ENCODE measurements at places on chromosomes 11 and 22. TPM values are rescaled to one million over a fixed set of nuclear protein-coding genes. Genes with fewer than 3 reads are reported as not detected.
A peak's percentile ranks its signal among the peaks of the same experiment; 100 is the strongest.

GRCh38 chr11:44600839-44601383 is 35.4 kb downstream of the CD82 start:
- peak; percentile 77 for DNase-seq

DNA sequence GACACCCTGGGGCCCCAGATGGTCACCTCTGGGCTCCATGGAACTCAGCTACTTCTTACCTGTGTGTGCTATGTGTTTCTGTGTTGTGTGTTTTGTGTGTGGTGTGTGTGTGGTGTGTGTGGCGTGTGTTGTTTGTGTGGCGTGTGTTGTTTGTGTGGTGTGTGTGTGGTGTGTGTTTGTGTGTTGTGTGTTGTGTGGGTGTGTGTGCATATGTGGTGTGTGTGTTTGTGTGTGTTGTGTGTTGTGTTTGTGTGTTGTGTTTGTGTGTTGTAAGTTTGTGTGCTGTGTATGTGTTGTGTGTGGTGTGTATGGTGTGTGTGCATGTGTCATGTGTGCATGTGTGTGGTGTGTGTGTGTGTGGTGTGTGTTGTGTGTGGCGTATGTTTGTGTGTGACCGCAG is 3.8 kb upstream of the WNT7B start:
- DNase-seq: no peak

DNA sequence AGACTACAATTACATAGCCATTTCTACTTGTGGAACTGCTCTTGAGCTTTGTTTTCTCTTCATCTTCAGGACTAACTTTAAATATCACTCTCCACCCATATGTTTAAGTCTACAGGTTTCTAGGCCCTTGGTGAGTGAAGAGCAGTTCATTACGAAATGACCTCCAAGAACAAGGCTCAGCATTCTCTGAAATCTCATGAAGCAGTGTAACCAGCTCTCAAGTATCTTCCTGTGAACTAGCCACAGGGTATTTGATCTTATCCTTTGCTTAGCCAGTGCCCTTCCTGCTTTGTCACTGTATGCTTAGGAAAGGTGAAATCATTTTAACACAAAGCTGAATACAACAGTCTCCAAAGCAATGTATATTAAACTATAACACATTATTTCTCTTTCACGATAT is 20.4 kb upstream of the LYVE1 start:
- no peak for DNase-seq

- no peak for DNase-seq
Observed at GRCh38 chr22:39317084-39317774, 2.2 kb downstream of the RPL3 start.

DNA sequence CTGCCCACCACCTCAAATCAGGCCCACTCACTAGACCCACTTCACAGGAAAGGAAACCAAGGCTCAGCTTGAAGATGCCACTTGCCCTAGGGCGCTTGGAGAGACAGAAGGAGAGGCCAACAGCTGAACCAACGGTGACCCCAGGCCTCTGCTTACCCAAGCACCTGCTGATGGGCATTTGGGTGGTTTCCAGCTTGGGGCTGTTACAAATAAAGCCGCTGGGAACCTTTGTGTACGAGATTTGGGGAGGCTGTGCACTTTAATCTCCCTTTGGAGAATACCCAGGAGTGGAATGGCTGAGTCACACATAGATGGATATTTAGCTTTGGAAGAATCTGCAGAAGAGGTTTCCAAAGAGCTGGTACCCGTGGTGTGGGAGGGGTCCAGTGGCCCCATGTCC is 50.9 kb upstream of the LINC01488 start:
- DNase-seq: no peak

GRCh38 chr11:952406-953385 is 27.0 kb downstream of the AP2A2 start:
- DNase-seq: no peak

DNA sequence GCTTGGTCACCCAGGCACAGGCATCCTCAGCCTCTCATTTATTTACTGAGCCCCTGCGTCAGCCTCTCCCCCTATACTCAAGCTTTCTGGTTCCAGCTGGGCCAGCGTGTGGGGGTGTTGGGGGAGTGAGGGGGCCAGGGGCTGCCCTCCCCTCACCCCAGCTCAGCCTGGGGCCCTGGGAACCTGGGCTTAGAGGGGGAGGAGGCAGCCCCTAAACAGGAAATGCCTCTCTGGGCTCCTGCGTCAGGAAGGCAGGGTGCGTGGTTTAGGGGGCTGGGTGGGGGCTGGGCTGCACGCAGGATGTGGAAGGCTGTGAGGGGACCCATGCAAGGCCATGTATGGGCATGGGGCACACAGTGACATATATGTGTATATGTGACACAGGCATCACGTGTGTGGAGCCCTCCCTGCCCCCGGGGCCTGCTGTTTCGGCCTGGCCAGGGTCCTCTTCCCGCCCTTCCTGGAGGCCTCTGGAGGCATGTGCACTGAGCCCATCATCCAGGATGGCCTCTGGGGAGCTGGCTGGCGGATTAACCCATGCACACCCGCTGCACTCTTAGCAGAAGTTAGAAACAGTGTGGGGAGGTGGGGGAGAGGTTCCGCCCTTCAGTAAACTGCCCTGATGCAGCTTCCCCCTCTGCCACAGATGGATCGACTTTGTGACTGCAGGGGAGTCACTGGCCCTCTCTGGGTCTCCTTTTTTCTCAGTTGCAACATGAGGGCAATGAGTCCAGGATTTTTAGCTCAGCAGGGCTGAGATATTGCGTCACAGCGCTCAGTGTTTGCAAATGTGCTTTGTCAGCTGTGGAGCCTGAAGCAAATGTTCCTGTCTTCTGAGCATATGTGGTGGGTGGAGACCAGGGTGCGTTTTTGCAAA is 1.1 kb upstream of the CD248 start:
- DNase-seq: peak; percentile 77

- no peak for DNase-seq
Observed at GRCh38 chr11:110298301-110298765, 1.9 kb upstream of the RDX start.

DNA sequence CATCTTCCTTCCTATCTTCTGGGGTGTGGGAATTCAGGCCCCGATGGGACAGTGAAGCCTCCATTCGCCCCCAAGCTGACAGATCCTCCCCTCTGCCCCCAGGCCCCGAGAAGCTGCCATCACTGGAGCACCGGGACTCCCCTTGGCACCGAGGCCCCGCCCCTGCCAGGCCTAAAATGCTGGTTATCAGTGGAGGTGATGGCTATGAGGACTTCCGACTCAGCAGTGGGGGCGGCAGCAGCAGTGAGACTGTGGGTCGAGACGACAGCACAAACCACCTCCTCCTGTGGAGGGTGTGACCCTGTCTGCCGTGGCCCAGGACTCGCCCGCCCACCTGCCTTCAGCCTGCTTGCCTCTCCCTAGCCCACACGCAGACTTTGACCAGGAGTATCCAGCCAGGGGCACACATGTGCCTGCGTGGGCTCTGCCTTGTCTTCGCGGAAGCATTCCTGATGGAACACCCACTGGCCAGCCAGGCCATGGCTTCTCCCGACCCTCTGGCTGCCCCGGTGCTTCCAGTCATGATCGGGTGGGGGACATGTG is 8.6 kb upstream of the RELT start:
- DNase-seq: no peak

DNA sequence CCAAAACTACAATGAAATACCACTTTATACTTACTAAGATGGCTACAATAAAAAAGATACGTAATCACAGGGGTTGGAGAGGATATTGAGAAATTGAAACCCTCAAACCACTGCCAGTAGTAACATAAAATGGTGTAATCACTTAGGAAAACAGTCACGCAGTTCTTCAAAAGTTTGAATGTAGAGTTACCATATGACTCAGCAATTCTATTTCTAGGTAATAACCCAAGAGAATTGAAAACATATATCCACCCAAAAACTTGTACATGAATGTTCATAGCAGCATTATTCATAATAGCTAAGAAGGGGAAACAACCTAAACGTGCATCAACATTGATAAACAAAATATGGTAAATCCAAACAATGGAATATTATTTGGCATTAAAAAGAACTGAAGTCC is 24.4 kb upstream of the PSMA1 start:
- DNase-seq: no peak

DNA sequence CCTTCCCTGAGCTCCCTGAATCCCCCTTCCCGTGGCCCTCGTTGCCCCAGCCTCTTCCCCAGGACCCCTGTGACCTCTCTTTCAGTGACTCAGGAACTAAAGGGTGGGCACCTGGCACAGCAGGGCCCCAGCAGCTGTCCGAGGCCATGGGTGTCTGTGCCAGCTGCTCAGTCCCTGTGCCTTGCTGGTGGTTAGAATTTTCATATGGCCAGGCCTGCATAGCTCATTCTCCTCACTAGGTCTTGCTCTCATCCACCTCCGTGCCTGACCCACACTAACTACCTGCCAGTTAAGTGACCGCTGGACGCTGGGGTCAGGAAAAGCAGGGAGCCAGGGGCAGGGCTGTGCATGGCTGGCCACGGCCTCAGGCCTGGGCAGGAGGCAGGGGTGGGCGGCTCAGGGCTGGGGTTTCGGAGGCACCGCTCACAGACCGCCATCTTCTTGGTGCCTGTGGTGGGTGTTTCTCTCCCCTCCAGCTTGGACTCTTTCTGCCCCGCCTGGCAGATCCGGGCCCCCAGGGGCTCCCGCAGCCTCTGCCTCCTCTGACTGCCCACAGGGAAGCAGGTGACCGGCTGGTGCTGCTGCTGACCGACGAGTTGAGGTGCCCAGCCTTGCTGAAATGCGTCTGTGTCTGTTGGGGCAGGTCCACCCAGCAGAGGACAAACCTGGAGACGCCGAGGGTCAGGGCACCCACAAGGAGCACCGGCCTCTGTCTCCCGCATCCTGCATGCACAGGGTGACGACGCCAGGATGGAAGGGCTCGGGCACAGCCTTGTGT is 20.3 kb downstream of the MRGPRD start:
- DNase-seq: no peak

DNA sequence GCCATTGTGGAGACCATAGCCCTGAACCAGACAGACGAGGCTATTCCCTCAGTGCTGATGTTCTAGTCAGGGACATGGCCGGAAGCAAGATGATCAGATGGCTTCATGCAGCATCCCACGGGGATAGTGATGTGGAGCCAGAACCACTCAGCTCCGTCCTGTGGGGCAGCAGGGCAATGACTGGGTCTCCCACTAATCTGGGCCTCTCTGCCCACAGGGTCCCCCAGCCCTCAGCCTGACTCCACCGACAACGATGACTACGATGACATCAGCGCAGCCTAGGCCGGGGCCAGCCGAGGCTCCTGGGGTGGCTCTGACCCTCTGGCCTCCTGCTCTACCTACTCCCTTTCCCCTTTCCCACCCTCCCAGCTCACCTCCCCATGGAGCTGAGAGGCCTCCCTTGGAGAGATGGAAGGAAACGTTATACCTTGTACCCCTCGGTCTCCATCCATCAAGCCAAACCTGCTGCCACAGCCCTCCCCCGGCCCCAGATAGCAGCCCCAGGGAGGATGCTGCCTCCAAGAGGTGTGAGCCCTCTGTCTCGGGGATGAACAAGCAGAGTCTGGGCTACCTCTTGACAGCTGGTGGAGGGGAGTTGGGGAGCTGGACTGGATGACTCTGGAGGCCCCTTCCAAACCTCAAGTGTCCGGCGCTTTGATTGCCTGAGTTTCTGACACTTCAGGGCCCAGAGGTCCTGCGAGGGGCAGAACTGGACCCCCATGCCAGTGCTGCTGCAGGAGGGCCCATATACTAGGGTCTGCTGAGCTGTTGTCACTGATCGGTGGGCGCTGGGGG is 47.8 kb downstream of the CD6 start:
- DNase-seq: no peak

DNA sequence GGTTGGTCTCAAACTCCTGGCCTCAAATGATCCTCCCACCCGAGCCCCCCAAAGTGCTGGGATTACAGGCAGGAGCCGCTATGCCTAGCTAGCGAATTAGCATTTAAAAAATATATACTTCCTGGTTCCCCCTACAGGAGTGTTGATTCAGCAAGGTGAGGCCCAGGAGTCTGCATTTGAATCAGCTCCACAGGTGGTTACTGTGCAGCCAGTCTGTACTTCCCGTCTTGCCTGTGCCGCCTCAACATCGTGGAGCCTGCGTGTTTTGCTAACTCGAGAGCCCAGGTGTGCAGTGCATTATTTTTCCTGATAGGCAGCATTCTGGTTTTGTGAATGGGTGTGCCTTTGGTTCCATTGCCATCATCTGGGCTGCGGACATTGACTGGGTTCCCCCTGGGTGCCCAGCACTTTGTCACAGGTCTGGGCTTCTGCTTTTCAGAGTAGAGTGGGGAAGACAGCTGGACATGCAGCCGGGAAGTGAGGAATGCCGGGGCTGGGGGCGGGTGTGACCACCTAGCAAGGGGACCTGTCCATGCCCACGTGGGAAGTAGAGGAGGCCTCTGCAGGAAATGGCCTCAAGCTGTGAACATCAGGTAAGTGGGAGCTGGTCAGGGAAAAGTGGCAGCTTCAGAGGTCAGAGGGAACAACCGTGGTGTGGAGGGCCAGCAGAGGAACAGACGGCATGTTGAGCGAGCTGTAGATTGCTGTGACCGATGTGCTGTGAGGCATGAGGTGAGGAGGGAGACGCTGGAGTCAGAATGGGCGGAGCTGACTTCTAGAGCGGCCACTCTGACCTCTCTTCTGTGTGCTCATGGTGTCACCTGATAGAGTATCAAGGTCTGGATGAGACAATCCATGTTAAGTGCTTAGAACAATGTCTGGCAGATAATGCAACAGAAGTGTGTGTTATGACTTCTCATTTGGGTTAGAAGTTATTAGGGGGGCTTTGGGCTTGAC is 42.2 kb downstream of the PPFIA1 start:
- DNase-seq: no peak

DNA sequence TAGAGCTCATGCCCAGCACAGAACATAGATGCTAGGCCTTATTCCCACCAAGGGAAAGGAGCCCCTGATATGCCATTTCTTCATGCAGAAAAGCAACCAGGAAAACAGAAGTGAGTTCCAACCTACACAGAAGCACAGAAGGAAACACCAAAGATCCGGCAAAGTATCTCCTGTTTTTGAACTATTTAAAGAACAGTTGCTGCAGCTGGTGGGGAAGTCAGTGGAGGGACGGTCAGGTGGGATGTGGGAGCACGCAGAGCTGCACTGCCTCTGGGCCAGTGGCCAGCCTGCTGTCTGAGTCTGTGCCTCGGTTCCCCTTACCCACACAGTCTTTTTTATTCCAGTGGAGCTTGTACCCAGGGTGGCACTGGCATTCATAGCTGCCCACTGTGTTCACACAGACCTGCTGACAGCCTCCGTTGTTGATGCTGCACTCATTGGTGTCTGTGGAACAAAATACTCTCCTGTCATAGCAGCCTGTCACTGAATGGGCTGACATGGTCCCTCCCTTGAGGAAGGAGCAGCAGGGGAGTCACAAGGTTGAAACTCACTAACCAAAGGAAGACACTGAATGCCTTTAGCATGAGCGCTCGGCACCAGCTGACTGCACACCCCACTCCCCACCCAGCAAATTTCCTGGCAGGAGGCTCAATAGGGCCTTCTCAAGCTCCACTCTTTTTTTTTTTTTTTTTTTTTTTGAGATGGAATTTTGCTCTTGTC is 37.9 kb downstream of the SCUBE2 start:
- no peak for DNase-seq

BDNF gene
- polyA plus RNA-seq: 0.83 TPM

ST14 gene
- polyA plus RNA-seq: 0.40 TPM

APOBEC3G gene
- polyA plus RNA-seq: 3.9 TPM

C11orf42 gene
- 0.42 TPM for polyA plus RNA-seq

TEX54 gene
- polyA plus RNA-seq: not detected

TUT1 gene
- 13.2 TPM for polyA plus RNA-seq

VWCE gene
- polyA plus RNA-seq: 5.7 TPM

PDE3B gene
- 2.3 TPM for polyA plus RNA-seq

OR52M1 gene
- not detected for polyA plus RNA-seq

CSNK2A3 gene
- 1.3 TPM for polyA plus RNA-seq
